EH (cell line): ENCODE measurements at places on chromosomes 11 and 22.

GRCh38 chr11:20762980-20763379, 93.6 kb downstream of the NELL1 start:
- no peak for DNase-seq

DNA sequence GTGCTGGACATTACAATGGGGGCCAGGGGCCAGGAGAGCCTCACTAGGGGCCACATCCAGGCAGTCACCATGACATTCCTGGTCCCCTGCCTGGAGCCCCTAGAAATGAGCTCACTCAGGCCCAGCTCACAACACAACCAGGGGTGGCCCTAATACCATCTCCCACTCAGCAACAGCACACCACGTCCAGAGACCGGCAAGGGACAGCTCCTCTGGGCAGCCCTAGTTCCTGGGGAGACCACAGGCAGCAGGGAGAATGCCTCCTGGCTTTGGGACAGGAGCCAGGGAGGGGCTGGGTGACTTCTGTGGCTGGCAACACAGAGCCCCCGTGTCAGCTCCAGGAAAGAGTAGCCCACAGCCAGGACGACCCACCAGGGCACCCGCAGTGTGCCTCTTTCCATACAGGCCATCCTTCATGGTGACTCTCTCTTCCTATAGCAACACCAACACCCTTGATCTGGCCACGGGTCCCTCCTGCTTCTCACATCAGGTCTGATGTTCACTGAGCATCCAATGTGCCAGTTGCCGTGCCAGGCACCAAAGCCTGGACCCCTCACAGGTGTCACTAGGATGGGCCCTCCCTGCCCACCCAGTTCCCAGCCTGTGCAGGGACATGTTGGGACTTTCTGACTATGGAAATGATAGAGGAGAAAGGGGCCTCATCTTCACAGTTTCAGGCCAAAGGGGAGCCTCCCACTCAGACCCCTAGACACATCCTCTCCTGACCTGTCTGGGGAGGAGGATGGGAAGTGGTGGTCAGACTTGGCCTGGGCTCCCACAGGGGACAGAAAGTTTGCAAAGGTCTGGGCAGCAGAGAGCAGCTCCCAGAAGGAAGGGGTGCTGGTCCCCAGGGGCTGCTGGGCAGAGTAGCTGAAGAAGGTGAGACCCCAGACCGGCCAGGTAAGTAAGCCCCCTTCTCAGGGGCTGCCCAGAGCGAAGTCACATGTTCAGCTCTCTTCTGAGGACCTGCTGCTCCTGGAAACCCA, 43.2 kb downstream of the IGLL5 start:
- DNase-seq, result no peak

DNA sequence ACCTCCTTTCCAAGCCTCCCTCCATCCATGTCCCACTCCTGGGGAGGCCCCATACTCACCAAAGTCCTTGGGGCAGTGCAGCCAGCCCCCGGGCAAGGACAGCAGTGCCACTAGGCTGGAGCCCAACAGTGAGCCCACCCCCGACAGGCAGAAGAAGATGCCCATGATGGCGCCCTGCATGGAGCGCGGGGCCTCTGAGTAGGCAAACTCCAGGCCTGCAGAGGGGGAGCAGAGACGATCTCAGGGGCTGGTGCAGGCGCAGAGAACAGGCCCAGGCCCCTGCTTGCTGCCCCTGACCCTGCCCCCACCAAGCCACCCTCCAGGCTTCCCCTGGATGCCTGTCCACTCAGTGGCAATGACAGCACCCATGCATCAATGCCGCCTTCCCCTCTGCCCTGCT, 13.6 kb downstream of the TMEM132A start:
- DNase-seq, result no peak

DNA sequence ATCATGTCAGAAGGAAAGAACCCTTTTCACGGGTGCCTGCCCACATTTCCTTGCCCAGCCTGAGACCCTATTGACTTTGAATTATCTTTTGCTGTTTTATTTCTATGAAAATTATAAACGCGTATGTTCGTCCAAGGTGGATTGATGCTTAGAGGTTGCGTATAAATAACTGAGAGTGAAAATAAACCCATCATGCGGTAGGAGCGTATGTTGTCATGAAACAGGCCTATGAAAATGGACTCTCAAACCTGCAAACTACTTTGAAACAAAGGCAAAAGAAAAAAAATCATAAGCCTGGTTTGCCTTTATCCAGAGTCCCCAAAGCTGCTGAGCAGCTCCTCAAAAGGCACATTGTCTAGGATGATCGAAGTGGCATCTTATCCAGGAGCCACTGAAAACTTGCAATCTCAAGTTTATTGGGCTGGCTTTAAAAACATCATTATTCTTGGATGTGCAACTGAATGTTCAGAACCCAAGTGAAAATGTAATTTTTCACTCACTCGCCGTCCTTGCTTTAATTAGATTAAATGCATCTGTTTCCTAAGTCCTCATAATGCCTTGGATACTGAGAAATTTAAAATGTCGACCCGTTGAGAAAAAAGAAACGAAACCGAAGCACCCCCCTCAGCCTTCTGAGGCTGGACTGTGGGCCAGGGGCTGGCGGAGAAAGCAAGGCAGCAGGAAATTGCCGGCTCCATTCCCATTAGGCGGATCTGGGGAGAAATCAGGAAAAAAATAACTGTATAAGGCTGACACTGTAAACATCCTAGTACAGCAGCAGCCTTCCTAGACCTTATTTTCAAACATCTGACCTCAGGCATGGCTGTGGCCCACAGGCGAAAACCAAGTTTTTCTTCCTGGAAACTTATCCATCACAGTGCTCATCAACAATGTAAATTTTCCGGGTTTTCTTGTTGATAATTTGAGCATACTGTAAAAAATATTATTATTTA, 82.9 kb upstream of the PPARA start:
- DNase-seq, result peak; percentile 51

- DNase-seq, result peak; percentile 51
These were observed at the start of gene INPPL1 for GRCh38 chr11:72224564-72225410. TSS of gene INPPL1 (plus strand) at chr11:72224767. CDS start at chr11:72224985, 218 bp downstream.

DNA sequence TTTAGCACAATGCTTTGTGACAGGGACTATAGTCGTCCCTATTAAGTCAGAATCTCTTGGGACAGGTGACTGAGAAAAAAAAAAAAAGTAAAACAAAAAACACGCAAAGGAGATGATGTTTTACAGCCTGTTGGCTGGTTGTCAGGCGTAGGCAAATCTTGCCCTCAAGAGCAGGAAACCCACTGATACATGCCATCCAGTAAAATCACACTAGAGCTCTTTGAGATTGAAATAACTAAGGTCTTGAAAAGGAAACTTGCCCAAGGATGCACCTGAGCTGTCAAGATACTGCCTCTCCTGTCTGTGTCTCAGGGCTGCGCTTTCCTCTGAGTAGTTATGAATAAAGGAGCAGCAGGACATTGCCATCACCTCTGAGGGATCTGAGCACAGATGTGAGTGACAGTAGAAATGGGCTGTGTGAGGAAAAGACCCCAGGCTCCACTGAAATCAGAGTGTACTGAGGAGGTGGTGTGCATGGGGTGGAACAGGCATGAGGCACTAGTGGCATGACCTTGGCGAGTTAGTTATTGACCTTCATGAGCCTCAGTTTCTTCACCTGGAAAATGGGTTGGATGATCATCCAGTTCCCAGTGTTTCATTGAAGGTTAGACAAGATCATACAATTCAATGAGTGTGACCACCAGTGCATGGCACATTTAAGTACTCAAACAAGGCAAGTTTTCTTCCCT, 23.3 kb downstream of the MICAL2 start:
- no peak for DNase-seq

GRCh38 chr11:108672113-108672512, 7.2 kb downstream of the DDX10 start:
- peak; percentile 73 for DNase-seq

DNA sequence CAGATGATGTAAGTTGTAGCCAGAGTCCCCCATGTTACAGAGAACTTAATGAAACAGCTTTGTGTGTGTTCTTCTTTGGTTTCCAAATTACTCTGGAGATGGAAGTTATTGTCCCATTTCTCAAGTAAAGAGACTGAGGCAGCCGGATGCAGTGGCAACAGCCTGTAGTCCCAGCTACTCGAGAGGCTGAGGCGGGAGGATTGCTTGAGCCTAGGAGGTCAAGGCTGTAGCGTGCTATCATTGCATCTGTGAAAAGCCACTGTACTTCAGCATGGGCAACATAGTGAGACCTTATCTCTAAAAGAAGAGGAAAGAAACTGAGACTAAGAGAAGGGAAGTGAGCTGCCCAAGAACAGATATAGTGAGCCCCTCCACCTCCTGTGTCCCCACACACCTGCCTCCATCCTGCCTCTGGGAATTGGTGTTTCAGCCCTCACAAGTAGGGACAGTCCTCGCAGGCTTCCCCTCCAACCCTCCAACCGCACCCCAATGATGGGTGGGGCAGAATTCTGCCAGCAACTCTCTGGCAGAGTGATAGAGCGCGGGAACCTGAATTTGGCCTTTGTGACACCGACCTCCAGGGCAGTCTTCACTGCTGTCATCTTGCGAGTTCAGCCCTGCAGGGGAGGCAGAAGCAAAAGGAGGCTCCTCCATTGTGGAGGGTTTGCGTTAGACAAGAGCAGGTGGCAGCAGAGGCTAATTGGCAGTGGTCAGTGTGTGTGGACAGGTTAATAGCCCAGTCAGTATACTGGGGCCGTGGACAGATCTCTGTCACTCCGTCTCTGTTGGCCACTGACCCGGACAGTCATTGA, 1.6 kb downstream of the PDXP start:
- DNase-seq, result no peak

GRCh38 chr11:35483131-35483820, 42.1 kb downstream of the PAMR1 start:
- DNase-seq, result peak; percentile 90

DNA sequence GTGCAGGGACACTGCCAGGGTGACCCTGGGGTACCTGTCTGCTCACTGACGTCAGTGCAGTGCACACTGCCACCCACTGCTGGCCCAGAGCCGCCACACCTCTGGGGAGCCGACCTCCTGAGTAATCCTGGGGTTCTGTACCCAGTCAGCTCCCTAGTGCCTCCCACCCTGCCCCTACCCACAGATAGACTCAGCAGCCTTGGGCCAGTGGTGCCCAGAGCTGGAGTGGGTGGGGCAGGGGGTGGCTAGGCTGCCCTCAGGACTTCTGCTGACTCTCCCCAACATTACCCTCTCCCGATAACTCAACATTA, 5.8 kb downstream of the NRXN2 start:
- no peak for DNase-seq

- no peak for DNase-seq
These were observed 3.6 kb downstream of the RTN4RL2 start for GRCh38 chr11:57463671-57464538.

DNA sequence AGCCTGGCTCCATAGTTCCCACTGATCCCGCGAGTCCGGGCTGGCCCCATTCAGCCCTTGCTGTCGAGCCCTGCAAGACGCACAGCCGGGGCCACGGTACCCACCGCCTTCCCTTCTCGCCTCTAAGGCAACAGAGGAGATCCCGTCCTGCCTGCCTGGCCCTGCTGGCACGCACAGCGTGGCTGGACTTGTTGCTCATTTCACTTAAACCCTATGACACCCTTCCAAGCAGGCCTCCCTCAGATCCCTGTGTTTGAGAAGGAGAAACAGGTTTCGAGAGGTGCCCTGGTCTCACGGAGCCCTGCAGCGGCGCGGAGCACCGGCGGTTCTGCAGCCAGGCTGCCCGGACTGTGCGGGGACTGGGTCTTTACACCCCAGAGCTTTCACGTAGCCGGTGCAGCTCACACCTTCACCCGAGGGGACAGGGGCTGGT, 1048.4 kb downstream of the BRD1 start:
- DNase-seq, result no peak

GRCh38 chr11:100757646-100758045, 70.6 kb downstream of the ARHGAP42 start:
- no peak for DNase-seq

- peak; percentile 1 for DNase-seq
These were observed 41.4 kb downstream of the PPME1 start for GRCh38 chr11:74212533-74212932.

DNA sequence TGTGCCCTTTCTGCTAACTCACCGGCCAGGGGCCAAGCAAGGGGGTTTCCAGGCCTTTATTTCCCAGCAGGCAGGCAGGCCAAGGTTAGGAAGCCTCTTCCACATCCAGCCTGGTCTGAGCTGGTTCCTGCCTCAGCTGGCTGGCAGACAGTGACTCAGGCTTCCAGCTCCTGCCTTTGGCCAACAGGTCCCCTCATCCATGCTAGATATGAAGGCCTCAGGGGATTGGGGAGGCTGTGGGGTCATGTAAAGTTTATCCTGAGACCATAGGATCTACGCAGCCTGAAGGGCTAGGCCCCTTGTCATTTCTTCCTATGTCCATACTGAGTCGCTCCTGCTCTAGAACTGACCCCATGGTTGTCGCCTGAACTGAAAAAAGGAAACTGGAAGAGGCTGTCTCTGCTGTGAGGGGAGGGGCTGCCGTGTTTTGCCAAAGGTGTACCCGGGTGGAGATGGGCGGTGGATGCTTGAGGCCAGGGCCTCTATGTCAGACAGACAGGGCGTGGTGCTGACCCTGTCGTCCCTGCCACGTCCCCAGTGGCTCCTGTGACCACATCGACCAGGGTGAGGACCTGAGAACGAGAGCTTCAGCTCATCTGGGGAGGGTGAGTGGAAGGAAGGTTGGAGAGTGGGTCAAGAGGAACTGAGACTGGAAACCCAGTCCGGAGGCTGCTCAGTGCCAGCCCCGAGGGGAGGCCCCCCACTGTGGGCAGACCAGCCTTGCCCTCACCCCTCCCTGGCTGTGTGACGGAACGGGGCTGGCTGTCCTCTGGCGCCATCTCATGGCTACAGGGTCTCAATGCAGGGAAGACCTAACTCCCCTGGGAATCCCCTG, 17.0 kb downstream of the P2RY6 start:
- DNase-seq, result peak; percentile 88

GRCh38 chr11:121023848-121024751, at the start of gene TBCEL:
TSS of gene TBCEL (plus strand) at chr11:121024102. CDS start at chr11:121045691, 21,589 bp downstream.
- peak; percentile 86 for DNase-seq

GRCh38 chr11:114019046-114019445, 40.5 kb upstream of the ZBTB16 start:
- no peak for DNase-seq

DNA sequence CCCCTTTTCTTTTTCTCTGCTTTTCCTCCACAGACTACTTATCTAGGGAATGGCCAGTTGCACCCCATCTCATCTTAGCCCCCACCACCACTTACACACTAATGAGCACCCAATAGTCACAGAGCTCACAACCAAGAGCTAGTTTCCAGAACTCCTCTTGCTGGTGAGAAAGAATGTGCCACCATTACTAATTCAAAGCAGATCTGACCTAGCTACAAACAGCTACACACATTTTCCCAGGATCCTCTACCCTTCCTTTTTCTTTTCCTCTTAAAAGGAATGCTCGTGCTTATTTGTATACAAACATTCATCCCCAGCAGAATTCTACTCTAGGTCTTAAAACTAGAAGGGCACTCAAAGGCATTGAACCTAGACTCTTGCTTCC, 136.8 kb downstream of the CD44 start:
- DNase-seq, result peak; percentile 50

- no peak for DNase-seq
These were observed 7.5 kb downstream of the ME3 start for GRCh38 chr11:86664930-86665329.

DNA sequence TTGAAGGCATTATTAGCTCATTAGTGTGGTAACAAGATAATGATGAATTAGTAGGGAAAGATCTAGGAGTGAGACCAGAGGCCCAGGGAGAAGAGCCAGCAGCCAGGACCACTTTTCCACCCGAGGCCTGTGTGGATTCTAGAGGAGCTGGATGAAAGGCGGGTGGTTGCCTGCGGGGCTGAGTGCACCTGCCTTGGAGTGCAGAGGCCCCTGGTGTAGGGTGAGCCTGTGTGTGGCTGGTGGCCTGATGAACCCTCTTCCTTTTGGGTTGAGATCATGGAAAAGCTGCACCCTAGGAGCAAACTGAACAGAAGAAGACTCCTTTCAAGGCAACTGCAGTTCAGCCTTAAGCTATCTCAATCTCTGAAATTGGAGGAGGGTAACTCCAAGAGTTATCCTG, 5.9 kb upstream of the TP53AIP1 start:
- no peak for DNase-seq

GRCh38 chr22:22988150-22988549, 82.2 kb upstream of the GNAZ start:
- no peak for DNase-seq
